ENCODE measurements at places on chromosomes 4 and X.

- DNase-seq: no peak
Measured at GRCh38 chr4:687971-688853, 739 bp downstream of the SLC49A3 start.

GRCh38 chr4:141215030-141215429 lies 5.7 kb upstream of the ZNF330 start:
- no peak for DNase-seq

DNA sequence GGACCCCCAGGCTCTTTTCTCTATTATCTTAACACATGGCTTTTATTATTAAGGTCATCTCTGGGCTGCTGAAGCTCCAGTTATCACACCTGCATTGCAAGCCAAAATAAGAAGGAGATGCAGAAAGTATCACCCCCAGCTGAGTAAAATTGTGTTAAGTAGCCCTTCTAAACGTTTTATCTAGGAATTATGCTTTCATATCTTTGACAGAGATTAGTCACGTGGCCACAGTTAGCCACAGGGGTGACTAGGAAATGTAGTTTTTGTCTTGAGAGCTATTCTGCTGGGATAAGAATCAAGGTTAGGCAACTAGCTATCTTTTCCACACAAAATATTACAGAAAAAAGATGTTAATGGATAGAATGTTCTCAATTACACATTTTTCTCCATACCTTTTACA lies 102.1 kb downstream of the ANXA3 start:
- no peak for DNase-seq

- DNase-seq: no peak
Measured at GRCh38 chr4:182513587-182514291, 270.5 kb downstream of the TENM3 start.

- DNase-seq: no peak
Measured at GRCh38 chr4:138979742-138980141, 35.8 kb upstream of the NOCT start.

- no peak for DNase-seq
Measured at GRCh38 chr4:24321616-24322015, 262.7 kb downstream of the DHX15 start.

- DNase-seq: no peak
Measured at GRCh38 chr4:139675651-139676050, 10.0 kb downstream of the MGST2 start.

- no peak for DNase-seq
Measured at GRCh38 chrX:10608099-10608498, 12.3 kb downstream of the MID1 start.

- no peak for DNase-seq
Measured at GRCh38 chr4:105155426-105155825, 8.8 kb downstream of the TET2 start.

- no peak for DNase-seq
Measured at GRCh38 chrX:38811515-38812243, 10.4 kb downstream of the MID1IP1 start.

GRCh38 chr4:14152834-14153519 lies 525.5 kb upstream of the BOD1L1 start:
- DNase-seq: no peak

DNA sequence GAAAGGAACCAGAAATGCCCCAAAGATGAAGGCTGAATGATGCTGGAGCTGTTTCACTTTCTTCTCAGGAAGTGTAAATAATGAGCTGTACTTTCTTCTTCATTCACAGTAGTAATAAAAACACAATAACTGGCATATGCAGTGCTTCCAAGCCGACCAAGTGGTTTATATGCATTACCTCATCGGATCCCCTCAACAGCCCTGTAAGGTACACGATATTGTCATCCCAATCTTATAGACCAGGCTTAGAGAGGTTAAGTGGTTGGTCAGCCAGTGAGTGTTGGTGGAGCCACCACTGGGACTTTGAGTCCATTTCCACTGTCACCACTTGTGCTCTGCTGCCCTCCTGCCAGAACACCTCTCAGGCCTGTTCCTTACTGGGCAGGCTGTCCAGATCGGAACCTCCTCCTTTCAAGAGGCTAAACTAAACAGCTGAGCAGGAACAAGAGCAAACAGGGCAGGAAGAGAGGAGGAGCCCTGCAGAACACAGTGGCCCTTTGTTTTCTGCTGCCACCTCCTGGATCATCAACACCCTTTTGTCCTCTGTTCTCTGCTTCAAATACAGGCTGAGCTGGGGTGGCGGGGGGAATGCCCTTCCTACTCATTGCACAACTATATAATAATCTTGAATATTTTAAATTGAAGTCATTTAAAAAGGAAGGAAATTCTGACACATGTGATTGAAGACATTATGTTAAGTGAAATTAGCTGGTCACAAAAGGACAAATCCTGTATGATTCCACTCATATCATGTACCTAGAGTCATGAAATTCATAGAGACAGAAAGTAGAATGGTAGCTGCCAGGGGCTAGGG lies 112.5 kb upstream of the ATP6AP2 start:
- DNase-seq: no peak

DNA sequence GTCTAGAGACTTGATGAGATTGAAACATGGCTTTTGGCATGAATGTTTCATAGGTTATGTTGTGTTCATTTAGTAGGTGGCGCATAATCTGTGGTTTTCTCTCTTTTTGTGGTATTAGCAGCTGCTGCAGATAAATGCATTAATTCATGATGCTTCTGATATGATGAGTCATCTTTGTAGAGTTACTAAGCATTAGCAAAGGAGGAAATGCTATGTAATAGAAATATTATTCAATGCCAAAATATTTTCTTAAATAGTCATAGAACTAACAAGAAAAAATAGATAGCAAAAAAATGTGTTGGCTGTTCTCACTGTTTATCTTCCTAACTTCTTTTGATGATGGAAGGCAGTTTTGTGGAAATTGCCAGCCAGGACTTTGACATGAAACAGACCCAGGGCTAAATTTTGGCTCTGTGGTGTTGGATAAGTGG lies 3.6 kb downstream of the ZXDB start:
- DNase-seq: no peak

DNA sequence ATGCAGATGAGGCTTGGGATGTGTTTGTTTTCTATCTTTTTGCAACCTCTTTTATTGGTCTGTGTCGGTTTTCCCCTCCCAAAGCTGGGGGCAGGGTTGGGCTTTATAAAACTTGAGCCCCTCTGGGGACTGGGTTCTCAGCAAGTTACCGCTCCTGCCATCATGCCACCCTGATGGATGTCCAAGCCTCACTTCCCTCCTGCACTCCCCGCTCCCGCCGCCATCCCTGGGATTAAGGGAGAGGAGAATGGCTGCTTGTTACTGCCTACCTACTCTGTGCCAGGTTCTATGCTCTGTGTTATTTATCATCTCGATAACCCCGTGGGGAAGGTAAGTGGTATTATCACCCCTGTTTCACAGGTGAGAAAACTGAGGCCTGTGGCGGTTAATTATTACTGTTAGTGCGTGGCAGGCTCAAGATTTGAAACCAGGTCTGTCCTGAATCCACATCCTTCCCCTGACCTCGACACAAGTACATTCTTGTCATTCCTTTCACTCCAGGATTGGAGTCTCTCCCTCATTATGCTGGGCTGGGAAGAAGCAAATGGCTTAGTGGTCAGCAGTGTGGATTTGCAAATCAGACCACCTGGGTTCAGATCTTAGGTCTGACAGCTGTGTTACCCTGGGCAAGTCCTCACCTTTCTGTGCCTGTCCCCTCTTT lies 4.5 kb downstream of the UBA1 start:
- DNase-seq: no peak

GRCh38 chr4:161827013-161827412 lies 336.8 kb downstream of the FSTL5 start:
- no peak for DNase-seq

DNA sequence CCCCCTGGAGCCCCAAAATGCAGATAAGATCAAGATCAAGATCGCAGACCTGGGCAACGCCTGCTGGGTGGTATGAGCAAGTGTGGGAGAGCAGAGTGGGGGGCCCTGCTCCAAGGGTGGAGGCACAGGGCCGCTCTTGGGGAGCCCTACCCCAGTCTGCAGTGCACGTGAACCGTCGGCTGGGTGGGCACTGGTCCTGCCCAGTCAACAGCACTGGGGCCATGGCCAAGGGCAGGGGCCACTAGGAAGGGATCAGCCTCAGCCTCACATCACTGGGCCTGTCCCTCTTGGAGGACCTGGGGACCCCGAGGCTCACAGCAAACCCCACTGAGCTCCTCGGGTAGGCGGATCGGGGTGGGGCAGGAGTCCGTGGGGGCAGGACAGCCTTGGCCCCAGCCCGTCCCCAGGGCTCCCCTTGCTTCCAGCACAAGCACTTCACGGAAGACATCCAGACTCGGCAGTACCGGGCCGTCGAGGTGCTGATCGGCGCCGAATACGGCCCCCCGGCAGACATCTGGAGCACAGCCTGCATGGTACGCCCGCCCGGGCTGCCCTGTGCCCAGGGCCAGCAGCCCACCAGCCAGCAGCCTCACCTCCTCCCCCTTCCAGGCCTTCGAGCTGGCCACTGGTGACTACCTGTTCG lies 3.6 kb downstream of the SRPK3 start:
- no peak for DNase-seq

- DNase-seq: no peak
Measured at GRCh38 chr4:110876866-110877265, 254.0 kb upstream of the PITX2 start.

- no peak for DNase-seq
Measured at GRCh38 chr4:86582410-86582809, 11.7 kb upstream of the PTPN13 start.

DNA sequence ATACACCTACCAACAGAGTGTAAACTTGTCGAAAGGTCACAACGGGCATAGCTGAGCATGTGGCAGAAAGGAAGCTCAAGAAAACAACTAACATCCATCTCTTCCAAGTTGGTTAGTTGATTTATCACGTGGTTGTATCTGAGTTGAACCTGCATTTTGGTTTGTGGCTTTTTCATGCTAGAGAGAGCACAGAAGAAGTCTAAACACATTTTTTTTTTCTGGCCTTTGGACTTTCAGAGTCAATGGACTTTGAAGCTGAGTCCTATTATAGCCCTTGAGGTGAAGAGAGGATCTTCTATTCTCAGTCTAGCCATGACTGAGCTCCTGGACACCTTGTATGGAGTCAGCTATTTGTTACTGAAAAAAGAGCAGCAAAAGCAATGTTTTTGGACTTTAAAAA lies 150.6 kb upstream of the TRPC5 start:
- DNase-seq: no peak

DNA sequence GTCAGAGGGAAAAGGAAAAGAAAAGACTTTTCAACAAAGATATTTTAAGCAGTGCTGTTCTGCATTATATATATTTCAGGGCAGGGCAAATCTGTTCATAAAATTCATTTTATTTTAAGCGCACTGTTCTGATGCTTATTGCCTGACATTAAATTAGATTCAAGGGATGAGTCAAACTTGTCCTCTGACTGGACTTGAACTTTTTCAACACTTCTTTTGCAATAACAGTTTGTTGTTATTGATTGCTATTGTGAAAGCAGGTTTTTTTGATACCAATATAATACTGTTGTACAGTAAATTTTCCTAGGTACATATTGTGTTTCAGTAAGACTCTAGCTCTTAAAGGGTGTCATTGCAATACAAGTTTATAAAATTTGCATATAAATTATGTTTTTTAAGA lies 481.3 kb downstream of the NAF1 start:
- no peak for DNase-seq

DNA sequence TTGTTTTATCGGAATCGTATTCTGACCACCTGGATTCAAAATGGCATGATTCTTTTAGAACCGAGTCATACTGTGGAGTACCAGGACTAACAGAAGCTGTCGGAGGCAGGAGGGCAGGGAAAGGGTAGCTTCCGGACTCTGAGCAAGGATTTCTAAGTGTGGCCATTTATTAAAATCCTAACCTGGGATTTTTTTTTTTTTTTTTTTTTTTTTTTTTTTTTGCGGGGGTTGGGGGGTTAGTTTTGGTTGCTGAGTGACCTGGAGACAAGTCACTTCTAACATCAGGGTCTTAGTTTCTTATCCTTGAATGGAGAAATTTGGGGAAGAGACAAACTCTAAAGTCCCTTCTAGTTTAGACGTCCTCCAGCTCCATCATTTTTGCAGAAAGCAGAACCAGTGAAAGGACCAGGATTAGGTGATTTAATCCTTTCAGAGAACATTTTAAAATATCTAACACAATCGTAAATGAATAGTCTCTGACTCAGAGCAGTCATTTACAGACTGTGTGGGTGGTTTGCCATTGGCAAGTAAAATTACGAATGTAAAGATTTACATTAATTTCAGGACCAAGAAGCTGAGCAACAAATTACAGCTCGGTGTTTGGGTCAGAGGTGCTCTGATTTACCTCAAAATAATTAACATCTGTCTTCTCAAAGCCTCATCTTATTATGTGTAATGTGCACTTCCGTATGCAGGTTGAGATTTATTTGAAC lies 7.3 kb downstream of the SLC25A5 start:
- no peak for DNase-seq

GRCh38 chr4:99821918-99822503 lies 5.4 kb downstream of the DAPP1 start:
- no peak for DNase-seq

DNA sequence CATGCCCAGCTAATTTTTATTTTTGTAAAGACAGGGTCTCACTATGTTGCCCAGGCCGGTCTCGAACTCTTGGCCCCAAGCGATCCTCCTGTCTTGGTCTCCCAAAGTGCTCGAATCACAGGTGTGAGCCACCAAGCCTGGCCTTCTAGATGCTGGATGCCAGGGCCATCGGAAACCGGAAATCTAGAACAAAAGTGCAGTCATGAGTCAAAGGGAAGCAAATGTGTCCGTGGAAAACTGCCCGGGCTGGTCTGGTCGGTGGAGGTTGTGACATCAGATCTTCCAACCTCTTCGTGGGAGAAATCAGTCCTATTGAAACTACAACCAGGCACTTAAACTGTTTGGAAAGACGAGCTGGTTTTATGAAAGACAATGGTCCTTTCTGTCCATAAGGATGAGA lies 92.3 kb upstream of the SHOX start:
- DNase-seq: no peak

- DNase-seq: no peak
Measured at GRCh38 chr4:69057620-69058409, 38.5 kb upstream of the UGT2B7 start.

- no peak for DNase-seq
Measured at GRCh38 chr4:140947506-140947905, 185.8 kb downstream of the RNF150 start.

DNA sequence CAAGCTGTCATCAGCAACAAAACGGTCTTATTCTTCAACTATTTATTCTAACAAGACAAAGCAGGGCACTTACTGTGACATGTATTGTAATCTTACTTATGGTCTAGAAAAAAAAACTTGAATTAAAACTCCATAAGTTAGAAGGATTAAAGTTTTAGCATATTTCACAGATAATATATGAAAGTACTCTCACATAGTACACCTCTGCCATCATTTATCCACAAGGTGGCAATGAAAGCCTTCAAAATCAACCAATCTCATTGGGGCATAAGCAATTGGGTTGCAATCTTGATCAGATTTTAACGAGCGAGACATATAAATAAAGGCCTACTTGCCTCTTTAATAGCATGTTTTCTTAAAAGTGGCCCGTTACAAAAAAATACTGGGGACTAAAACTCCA lies 1382.9 kb downstream of the FAM133A start:
- no peak for DNase-seq

GRCh38 chr4:80484712-80485111 lies 149.2 kb downstream of the CFAP299 start:
- no peak for DNase-seq

GRCh38 chr4:170414961-170415360 lies 325.2 kb upstream of the AADAT start:
- DNase-seq: no peak

Measured in NCI-H187 (cell line).